ENCODE measurements at places on chromosomes 1 and 21.

DNA sequence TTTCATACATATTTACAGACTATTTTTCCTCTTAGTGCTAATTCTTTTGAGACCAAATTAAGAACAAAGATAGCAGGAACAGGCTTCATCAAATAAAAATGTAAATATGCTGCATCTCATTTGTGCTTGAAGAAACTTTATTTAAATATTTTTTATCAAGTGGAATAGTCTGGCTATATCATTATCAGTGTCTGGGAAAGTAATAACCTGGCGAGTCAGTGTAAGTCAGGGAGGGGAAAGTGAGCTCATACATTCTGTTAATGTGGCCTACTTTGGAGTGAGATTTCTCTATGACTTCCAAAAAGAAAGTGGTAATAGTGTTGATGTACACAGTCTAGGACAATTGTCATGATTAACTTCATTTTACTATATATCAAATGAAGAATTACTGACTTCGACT is 1045.1 kb downstream of the ADGRL2 start:
- DNase-seq: no peak

GRCh38 chr1:225842788-225843425 is 33.0 kb downstream of the EPHX1 start:
- no peak for DNase-seq

DNA sequence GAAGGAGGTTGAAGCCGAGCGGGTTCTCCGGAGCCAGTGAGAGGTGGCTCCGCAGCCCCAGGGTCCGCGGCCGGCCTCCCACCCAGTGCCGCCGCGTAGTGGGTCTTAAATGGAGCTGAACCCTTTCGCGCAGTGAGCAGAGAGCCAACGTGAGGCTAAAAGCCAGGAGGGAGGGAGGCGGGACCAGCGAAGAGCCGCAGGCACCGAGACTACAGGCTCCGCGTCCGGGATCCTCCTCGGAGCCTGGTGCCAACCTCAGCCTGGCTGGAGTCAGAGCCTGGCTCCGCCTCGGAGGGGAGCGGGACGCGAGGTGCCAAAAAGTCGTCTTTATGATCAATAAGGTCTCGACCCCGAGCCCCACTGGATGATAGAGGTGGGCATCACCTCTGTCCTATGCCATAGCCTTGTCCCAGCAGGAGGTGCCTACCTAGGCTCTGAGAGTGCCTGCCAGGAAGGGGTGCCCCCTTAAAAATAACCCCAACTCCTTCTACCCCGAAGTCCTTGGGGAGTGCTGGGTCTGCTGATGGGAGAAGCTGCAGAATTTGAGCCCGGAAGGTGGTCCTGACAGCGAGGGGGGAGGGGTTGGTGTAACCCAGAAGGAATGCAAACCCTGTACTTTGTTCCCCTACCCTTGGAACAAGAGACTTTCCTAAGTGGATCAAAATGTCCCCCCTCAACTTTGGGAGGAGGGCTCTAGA is 1.6 kb downstream of the IGSF21 start:
- DNase-seq: no peak

DNA sequence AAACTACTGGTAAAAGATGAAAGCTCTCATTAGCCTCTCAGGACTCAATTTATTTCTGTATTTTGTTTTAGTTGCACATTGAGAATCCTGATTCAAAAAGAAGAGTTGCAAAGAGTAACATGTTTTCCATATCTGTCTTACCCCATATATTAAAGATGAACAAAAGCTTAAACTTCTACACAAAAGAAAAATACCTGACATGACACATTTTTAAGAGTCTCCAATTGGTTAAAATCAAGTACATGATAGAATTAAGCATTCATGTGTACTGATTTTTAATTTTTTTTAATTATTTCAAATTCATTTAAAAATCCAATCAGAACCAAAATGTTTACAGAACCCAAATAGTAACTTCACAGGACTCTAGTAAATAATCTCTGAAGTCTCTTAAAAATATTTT is 72.0 kb downstream of the FOXJ3 start:
- no peak for DNase-seq

- peak; percentile 72 for DNase-seq
Measured at GRCh38 chr1:32334864-32335534, 1.0 kb downstream of the MARCKSL1 start.

- no peak for DNase-seq
Measured at GRCh38 chr1:33988161-33988560, 124.3 kb downstream of the HMGB4 start.

DNA sequence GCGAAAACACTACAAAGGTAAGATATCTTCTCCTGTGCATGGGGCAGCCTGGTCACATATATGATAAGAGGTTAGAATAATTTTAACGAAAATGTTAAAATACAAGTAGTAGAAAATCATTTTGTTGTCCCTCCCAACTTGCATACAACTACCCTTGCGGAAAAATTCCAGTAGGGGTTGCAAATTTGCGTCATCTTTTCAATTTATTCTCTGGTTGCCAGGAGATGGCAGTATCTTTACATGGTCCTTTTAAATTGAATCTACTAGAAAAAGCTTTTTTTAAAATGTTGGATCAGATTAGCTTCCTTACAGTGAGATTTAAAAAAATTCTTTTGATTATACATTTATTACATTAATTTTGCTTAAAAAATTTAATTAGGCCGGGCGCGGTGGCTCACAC is 10.9 kb downstream of the S100PBP start:
- DNase-seq: peak; percentile 54

- DNase-seq: no peak
Measured at GRCh38 chr1:14521622-14522021, 76.9 kb upstream of the KAZN start.

DNA sequence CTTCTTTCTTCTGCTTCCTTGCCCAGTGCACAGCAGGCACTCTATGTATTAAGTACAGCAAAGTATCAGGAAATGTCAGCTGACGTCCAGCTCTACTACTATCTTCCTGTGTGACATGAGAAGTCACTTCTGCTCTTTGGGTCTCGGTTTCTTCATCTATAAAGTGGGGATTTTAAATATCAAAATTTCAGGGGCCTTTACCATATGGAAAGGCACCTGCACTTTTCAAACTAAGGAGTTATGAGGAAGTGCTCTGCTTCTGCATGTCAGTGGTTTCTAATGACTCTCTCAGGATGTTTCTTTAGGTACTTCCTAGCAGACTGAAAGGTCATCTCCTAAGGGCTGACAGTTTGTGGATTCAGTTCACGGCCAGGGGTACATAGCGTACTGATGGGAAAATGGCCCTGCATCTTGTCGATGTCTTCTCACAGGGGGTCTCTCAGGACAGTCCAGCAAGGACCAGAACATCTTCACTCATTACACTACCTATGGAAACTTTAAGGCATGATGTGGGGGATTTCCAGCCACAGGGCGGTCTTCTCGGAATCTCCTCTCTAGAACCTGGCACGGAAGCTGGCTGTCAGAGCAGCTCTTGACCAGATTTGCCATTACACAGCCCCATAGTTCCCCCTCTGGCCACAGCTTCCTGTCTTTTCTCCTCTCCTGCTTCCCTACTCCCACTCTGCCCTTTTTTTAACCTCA is 42.0 kb upstream of the MTF1 start:
- no peak for DNase-seq

- no peak for DNase-seq
Measured at GRCh38 chr1:86795316-86795715, 90.9 kb downstream of the SH3GLB1 start.

DNA sequence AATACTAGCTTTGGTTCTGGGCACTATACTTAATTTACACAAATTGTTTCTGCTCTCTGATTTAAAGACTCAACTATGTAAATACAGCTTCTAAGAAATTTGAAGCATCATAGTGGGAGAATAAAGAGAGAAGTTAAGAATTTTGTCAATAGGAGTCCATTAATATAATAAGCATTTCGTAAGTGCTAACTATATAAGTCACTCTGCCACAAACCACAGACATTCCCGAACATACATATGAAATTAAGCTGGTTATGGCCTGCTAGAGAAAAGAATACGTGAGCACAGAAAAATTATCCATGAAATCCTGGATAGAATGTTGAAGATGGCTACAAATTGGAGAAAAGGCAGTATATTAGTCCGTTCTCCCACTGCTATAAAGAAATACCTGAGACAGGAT is 526.2 kb downstream of the MRPL39 start:
- no peak for DNase-seq

- DNase-seq: no peak
Measured at GRCh38 chr1:178910023-178910422, 39.1 kb upstream of the ANGPTL1 start.

- no peak for DNase-seq
Measured at GRCh38 chr1:157961805-157962762, 31.4 kb upstream of the KIRREL1 start.

DNA sequence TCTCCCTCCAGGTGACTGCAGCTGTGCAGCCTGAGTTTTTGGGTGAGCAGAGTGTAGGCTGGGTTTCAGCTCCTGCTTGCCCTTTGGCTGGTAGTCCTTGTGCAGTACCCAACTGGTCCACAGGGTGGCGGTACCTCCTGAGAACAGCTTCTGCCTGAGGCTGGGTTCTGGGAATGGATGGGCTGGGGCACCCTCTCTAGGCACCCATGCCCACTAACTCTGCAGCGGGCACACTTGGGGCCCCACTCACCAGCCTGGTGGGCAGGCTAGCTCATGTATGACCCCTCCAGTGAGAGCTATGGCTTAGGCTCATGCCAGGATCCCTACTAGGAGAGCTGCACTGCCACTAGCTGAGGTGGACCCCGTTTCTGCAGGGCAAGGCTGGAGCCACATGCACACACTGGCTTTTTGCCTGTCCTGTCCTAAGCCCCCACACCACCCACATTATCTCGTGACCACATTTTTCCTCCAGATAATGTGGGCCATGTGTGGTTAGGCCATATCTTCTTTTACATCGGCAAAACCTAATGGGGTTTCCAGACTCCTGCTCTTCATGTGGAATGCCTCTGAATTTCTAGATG is 15.5 kb upstream of the GSTM4 start:
- DNase-seq: peak; percentile 82

Measured in tongue (tissue), 3 donors.